Fibroblast of skin of left quadriceps (primary cell): ENCODE measurements at places on chromosomes 7 and 10.
A peak's percentile ranks its signal among the peaks of the same experiment; 100 is the strongest.

GRCh38 chr10:13784067-13784466, 197.3 kb downstream of the PRPF18 start:
- no peak for DNase-seq

DNA sequence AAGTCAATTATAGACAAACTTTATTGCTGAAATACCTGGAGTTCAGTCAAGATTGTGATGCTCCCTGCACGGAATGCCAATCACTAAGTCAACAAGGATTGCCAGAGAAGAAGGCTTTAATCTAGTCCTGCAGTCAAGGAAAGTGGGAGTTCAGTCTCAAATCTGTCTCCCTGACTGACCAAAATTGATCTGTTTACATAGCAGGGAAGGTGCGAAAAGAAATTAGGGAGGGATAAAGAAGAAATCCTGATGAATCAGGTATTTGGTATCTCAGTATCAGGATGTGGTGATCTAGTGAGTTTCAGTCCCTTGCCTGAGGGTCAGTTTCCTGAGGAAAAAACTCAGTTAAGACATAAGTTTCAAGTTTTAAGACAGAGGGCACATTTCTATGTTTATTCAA, 2.1 kb upstream of the AKR1D1 start:
- no peak for DNase-seq

- DNase-seq: no peak
Measured at GRCh38 chr10:127303746-127304145, 107.4 kb upstream of the INSYN2A start.

DNA sequence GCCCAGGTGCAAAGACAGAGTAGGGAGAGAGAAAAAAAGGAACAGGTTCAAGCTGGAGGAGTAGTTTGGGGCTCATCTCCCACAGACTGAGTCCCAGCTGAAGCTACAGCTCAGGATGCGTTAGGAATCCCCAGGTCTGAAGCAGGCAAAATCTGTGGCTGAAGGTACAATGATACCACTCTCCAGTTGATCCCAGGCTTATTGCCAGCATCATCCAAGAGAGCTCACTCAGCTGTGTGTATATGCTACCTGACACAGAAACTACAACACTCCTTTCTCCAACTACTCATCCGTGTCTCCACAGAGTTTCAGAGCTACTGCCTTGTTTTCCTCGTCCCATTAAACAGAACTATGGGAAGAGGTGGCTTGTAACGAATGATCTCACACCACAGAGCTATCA, 851.3 kb downstream of the GRID1 start:
- DNase-seq: no peak

DNA sequence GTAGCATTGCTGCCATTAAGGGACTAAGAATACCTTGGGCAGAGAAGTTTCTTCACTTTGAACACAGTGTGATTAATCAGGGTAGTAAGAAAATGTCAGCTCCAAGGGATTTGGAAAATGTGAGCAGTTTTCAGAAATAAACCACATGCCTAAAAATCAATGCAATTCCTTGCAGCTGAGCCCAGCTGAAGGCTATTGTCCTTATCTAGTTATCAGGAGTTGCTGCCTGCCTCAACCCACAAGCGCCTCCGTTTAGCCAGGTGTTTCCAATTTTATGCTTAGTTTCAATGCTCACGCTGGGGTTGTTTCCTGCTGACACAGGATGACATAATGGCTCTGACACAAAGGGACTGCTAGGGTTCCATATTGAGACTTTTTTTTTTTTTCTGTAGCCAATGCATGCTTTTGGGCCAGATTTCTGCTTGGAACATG, 132.3 kb upstream of the ANK3 start:
- peak; percentile 80 for DNase-seq

- DNase-seq: no peak
Measured at GRCh38 chr7:19537942-19538401, 170.9 kb downstream of the POLR1F start.

- DNase-seq: no peak
Measured at GRCh38 chr7:38978491-38978890, 782 bp downstream of the POU6F2 start.

GRCh38 chr10:72337039-72337629, 17.6 kb downstream of the DNAJB12 start:
- no peak for DNase-seq

GRCh38 chr7:55092186-55092974, 73.6 kb downstream of the EGFR start:
- DNase-seq: no peak

DNA sequence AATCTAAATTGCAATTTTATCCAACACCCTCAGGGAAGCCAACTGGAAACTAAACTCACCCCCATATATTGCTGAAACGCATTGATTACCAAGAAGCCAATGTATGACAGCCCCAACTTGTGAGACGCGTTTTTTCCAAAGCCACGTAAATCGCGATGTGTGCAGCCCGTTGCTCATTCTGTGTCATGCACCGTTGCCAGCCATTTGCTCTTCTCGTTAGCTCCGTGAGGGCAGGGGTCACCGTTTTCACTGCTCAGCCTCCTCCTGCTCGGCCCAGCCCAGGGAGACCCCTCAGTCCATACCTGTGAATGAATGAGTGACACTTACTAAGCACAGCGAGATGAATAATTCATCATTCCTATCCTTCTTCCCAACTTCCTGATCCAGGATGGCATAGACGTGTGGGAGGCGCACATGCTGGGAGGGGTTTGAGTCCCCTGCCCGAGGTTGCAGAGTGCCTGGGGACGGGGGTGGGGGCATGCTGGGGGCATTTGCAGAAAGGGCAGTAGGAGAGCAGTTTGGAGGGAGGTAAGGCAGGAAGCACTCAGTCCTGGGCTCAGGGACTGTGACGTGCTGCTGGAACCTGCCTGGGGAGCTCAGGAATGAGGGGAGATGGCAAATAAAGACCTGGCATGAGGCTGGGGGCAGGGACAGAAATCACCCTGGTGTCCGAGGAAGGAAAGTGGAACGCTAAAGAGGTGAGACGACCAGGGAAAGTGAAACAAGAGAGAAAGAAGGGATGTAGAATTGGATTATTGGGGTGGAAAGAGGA, 104.2 kb upstream of the SDK1 start:
- DNase-seq: no peak

DNA sequence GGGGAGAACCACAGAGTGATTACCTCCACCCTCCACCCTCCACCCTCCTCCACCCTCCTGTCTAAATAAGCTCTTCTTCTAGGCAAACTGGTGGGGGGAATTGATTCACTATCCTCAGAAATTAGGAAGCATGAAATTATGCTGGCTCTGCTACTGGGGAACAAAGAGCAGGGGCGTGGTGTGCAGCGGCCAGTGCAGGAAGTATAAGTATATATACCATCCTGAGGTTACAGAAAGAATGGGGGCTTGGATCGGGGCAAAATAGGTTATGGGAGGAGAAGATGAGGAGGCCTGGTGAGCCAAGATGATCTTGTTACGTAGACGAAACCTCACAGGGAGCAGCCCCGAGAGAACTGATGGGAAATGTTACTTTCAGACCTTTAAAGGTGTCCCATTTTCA, 49.1 kb downstream of the SYPL1 start:
- no peak for DNase-seq

GRCh38 chr7:539731-540411, 20.2 kb upstream of the PDGFA start:
- no peak for DNase-seq

DNA sequence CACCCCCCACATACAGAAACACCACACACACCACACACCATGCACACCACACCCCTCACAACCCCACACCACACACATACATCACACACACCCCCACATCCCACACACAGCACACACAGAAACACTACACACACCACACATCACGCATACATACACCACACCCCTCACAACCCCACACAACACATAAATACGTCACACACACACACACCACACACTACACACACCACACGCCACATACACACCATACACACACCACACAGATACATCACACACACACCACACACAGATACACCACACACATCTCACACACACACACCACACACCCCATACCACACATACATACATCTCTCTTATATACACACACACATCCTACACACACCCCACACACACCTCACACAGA, 126.2 kb downstream of the ANLN start:
- DNase-seq: no peak

- DNase-seq: no peak
Measured at GRCh38 chr7:46844486-46844885, 737.4 kb downstream of the TNS3 start.

GRCh38 chr7:116512520-116513188, 12.2 kb upstream of the CAV1 start:
- DNase-seq: no peak

DNA sequence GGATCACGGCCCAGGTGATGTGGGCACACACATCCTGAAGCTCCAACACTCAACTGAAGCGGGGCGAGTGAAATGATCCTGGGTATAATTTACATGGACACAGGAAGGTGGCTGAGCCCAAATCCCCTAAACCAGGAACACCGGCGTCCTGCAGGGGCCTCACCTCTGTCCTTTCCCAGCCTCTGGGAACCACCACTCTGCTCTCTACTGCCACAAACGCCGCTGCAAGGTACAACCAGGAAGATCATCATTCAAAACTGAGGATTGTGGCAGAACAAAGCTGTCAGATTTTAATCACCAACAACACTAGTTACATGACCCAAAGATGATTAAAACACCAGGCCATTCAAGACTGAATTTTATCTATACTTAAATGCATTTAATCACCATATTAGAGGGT, 104.0 kb downstream of the DIP2C start:
- no peak for DNase-seq

GRCh38 chr10:86188796-86189558, 177.6 kb downstream of the GRID1 start:
- DNase-seq: no peak

GRCh38 chr10:44853148-44853734, 57.9 kb upstream of the TMEM72 start:
- no peak for DNase-seq

- DNase-seq: no peak
Measured at GRCh38 chr7:40580776-40581175, 446.0 kb downstream of the SUGCT start.

DNA sequence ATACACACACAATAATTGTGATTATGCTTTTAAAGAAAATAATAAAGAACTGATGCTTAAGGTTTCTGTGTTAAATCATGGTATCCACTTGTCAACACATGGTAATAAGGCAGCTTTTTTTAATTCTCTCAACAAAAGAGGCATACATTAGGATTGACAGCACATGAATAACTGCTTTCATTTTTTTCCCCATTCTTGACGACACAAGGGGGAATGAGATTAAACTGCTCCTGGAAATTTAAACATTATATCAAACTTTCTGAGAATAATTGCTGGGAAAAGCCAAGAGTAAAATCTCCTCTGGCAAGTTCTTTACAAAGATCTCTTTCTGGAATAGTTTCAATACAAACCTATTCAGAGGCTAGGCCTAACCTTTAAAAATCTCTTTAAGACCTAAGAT, 99.0 kb upstream of the GPR22 start:
- DNase-seq: no peak

GRCh38 chr10:80100116-80100515, 21.7 kb downstream of the TMEM254 start:
- no peak for DNase-seq

GRCh38 chr7:43658718-43659548, 70.4 kb downstream of the COA1 start:
- peak; percentile 85 for DNase-seq

DNA sequence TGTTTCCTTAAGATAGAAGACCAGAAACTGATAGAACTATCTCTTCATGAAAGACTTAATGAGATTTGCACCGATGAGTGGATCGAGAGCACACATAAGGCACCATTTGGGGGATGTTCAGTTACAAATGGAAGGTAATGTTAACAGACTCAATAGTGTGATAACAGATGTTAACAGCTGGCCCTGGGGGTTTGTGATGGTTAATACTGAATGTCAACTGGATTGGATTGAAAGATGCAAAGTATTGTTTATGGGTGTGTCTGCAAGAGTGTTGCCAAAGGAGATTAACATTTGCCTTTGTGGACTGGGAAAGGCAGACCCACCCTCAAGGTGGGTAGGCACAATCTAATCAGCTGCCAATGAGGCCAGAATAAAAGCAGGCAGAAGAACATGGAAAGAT, 130.5 kb upstream of the DGKB start:
- DNase-seq: no peak
